Cardiac fibroblast (primary cell): ENCODE measurements at places on chromosomes 2 and 18.

DNA sequence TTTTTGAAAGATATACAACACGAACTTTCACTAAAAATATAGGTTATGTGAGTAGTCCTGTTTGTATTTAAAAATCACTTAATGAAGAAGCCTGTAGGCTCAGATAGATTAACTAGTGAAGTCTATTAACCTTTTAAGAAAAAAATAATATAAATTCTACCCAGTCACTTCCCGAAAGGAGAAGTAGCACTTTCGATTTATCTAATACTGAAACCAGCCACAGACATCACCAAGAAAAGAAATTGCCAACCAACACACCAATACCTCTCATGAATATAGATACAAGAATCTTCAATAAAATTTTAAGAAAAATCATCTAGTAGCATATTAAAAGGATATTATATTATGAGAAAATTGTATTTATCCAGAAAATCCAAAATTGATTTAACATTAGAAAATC, 160.5 kb downstream of the GALNT13 start:
- DNase-seq: no peak

DNA sequence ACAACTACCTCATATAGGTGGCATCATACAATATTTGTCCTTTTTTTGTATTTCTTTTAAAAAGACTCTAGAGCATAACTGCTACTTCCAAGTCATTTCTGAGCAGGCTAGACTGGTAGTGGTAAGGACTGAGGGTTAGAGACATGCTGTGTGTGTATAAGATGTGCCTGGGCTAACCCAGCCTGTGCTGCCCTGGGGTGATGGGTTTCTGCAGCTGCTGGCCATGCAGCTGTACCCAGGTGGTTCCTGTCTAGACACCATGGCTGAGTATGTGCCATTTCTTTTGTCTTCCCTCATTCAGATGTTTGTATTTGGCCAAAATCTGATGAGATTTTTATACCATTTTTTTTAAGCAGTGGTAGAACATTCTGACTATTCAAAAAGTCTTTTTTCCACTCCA, 40.0 kb downstream of the MERTK start:
- DNase-seq: no peak

GRCh38 chr18:45826084-45826483, 609 bp downstream of the SIGLEC15 start:
- DNase-seq: no peak

- DNase-seq: no peak
Measured at GRCh38 chr2:203346612-203347011, 18.4 kb downstream of the ABI2 start.

GRCh38 chr18:13137670-13138419, 80.7 kb upstream of the LDLRAD4 start:
- peak; percentile 12 for DNase-seq

DNA sequence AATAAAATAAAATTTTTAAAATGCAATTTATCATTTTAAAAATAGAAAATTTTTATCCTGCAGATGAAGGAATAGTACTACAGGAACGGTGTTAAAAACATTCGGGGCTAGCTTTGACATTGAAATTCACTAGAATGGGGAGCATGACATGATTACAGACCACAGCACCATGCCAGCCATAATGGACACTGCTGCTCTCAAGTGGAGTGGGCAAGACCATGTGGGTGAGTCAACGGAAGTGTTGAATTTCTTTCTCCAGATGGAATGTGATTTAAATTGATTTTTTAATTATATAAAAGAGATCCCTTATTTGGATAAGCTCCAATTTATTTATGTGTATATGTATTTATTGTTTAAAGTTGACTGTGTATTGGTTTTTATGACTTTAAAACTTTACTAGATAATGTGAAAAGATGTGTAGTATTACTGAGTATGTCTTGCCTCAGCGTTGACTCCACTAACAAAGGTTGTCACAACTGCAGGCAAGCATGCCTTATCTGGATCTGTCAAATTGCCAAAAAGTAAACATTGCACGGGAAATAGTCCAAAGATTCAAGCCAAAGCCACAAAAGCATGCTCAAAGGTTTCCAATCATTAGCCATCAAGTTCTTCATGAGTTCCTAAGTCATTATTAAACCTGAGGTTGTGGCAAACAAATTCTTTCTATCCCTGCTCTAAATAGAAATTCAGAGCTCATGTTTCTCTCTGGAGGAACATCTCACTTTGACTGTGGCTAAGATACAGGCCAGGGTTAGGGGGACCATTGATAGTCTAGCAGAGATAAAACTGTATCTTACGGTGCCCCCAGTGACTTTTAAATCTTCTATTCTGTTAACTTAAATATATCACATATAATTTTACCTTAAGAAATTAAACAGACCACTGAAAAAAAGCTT, 536.9 kb downstream of the TMX3 start:
- DNase-seq: peak; percentile 92

- DNase-seq: peak; percentile 44
Measured at GRCh38 chr2:224259831-224260230, 142.1 kb downstream of the FAM124B start.

- peak; percentile 81 for DNase-seq
Measured at GRCh38 chr2:169507698-169508097, 1.8 kb upstream of the KLHL41 start.

- DNase-seq: no peak
Measured at GRCh38 chr2:141151611-141152286, 979.1 kb downstream of the LRP1B start.
